ENCODE measurements at places on chromosomes 16 and 17.

DNA sequence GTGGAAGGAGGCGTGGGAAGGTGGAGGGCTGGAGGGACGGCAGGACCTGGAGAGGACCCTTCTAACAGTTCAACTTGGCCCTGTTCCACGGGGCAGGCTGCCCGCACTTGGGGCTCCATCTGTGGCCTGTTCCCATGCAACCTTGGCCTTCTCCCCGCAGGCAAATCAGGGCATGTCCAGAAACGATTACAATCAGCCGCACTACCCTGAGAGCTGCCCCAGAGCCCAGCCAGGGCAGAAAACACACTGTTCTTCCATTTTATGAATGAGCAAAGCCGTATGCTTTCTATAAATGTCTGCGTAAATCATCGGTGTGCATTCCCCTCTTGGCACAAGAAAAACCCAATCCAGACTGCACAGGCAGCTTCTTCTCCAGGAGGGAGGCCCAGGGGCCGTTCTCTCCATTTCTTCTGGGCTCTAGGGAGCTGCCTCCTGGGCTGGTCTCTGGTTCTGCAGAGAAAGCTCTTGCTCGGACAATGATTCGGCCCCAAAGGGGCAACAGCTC is 228.7 kb downstream of the SOX9 start:
- DNase-seq, result no peak

DNA sequence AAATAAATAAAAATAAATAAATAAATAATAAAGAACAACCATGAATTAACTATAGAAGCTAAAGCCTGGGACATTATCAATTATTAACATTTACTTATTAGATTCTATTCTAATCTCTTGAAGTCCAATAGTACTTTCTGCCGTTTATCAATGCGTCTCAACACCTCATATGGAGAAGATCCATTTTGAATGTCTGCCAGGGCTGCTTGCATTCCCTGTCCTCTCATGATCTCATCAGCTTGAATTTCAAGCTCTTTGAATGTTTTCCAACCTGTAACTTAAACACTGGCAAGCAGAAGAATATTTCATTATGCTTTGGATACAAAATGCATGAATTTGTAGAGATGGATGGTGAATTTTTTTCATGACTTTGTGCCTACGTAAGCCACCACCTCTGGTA is 191.9 kb upstream of the ANKFN1 start:
- DNase-seq, result no peak

DNA sequence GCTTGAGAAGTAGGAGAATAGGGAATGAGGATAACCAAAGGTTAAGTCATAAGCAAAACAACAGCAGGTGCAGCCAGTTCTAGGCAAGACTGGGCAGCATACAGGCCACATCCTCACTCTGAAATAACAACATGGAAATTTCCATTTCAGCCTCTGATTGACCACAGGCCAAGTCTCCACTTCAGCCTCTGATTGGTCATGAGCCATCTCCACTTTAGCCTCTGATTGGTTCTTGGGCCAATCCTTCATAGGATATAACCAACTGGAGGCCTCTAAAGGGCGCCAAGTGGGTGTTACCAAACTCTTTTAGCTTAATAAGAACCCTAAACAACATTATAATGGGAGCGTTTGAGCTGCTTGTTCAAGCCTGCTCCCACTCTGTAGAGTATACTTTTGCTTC is 512.0 kb downstream of the NPIPA7 start:
- DNase-seq, result no peak

GRCh38 chr17:42563543-42563942 is 1.6 kb downstream of the COASY start:
- no peak for DNase-seq

GRCh38 chr16:84239909-84240308 is at the start of gene KCNG4:
Gene KCNG4 (minus strand): TSS chr16:84240012. CDS start chr16:84237485, 2,527 bp downstream.
- no peak for DNase-seq

DNA sequence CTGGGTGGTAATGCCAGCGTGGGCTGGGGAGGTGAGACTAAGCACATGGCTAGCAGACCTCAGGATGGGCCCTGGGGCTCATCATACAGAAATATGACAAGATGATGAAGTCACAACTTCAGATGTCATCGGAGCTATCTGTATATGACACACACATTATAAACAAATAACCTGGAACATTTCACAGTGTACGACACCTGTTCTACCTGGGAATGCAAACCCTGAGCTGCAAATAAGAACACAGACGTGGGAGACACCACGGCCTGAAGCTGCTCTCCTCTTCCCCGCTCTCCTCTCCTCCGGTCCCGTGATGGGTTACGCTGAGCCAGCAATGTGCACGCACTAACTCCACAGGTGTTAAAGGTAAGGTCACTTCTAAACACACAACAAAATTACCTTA is 4.9 kb downstream of the PLD6 start:
- DNase-seq, result no peak

DNA sequence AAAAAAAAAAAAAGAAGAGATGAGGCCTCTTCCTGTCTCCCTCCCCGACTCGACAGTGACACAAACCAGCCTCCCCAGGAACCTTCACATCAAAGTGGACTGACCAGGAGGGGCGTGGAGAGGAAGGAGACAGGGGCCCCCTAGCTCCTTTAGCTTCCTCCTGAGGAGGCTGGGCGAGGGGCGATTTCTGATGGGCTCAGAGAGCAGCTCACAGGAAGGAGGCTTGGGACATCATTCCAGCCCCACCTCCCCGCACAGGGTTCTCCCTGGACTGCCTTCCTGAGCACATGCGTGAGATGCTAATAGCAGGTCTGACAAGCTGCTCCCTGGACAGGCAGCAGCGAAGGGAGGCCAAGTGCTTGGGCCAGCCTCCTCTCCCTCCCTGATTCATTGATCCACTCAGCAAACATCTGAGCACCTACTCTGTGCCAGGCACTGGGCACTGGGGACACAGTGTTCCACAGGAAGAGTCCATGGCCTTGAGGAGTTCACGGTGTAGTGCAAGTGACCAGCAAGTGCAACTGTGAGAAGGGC is 14.4 kb upstream of the DOK4 start:
- DNase-seq, result no peak

DNA sequence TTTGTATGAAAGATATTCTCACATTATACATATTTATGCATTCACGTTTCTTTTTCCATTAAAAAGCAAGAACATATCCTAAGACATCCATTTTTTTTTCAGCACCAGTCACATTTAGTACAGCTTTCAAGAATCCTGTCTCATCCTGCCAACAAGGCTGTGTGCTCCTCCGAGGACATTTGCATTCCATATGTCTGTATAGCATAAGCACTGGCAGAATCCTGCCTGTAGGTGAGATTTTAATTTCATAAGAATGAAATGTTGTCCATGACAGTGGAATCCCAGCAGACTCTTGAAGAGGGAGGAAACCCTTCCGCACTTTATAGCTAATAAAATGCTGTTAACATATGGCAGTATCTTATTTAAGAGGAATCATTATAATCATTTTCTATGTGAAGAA is 2.9 kb upstream of the PMP22 start:
- DNase-seq, result no peak

GRCh38 chr16:85238233-85238647 is 126.0 kb upstream of the CIBAR2 start:
- no peak for DNase-seq
